HCT116 (cell line): ENCODE measurements at places on chromosomes 6 and 20. TPM values are rescaled to one million over a fixed set of nuclear protein-coding genes. Genes with fewer than 3 reads are reported as not detected.

- DNase-seq, result no peak
- H3K27me3 ChIP-seq, result no peaks in the 10 kb centered on the region
- H3K4me1 ChIP-seq, result no peaks in the 10 kb centered on the region
- H3K27ac ChIP-seq, result no peak overlapping the region
These were observed 12.9 kb downstream of the TSPYL1 start for GRCh38 chr6:116266803-116267202.

GRCh38 chr20:24460712-24461111 is 8.7 kb upstream of the SYNDIG1 start:
- peaks cover 30% of the 10 kb centered on the region for H3K27me3 ChIP-seq
- H3K4me3 ChIP-seq, result no peak overlapping the region
- no peaks in the 10 kb centered on the region for H3K36me3 ChIP-seq
- no peak for DNase-seq

GRCh38 chr6:157668713-157669112 is 154.3 kb upstream of the SNX9 start:
- DNase-seq, result no peak
- H3K27me3 ChIP-seq, result no peaks in the 10 kb centered on the region
- no peaks in the 10 kb centered on the region for H3K36me3 ChIP-seq
- H3K4me1 ChIP-seq, result no peaks in the 10 kb centered on the region

DNA sequence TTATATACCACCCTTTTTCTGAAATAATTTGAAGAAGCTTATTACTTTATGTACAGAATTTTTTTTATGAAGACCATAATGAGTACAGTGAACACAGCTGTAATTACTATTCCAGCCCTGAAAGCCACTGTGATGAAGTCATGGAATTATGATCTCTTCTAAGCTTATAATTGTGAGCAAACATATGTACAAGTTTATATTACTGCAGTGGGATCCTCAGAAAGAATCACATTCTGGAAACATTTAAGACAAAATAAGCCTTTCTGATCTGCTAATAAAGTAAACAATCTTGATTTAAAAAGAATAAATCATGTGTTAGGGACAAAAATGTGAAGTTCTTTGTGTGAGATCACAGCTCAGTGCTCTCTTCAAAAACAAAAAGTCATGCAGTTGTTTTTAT is 560.4 kb downstream of the CD109 start:
- no peak for DNase-seq
- H3K27ac ChIP-seq, result no peak overlapping the region
- H3K4me1 ChIP-seq, result no peaks in the 10 kb centered on the region
- no peaks in the 10 kb centered on the region for H3K27me3 ChIP-seq

- no peak overlapping the region for H3K27ac ChIP-seq
- peaks cover 9% of the 10 kb centered on the region; the same call in 1 of the 2 replicates for H3K4me1 ChIP-seq
These were observed 72.0 kb downstream of the SOX4 start for GRCh38 chr6:21665392-21666200.

- H3K4me1 ChIP-seq, result peaks cover 15% of the 10 kb centered on the region
- no peak overlapping the region for H3K27ac ChIP-seq
- DNase-seq, result peak; percentile 19
- H3K36me3 ChIP-seq, result no peaks in the 10 kb centered on the region
These were observed 713 bp upstream of the ELMO2 start for GRCh38 chr20:46406986-46407670.

DNA sequence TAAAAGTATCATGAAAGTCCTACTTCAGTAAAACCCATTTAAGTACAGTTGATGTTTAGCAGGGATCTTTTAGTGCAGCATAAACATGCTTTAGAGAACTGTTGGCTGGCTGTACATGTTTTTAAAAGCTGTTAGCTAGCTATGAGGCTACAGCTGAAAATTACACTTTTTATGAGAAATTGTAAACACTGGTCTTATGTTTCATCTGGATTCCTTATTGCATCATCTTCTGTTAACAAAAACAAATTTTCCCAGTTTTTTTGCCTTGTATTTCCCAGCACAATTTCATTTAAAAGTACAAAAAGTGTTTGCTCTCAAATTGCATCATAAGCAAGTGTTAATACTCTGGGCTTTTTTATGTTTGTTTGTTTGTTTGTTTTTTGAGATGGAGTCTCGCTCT is 18.3 kb upstream of the HLA-E start:
- no peaks in the 10 kb centered on the region for H3K27me3 ChIP-seq
- no peaks in the 10 kb centered on the region for H3K4me1 ChIP-seq
- no peak overlapping the region for H3K27ac ChIP-seq
- no peak overlapping the region for H3K4me3 ChIP-seq
- no peaks in the 10 kb centered on the region for H3K36me3 ChIP-seq
- DNase-seq, result no peak

DNA sequence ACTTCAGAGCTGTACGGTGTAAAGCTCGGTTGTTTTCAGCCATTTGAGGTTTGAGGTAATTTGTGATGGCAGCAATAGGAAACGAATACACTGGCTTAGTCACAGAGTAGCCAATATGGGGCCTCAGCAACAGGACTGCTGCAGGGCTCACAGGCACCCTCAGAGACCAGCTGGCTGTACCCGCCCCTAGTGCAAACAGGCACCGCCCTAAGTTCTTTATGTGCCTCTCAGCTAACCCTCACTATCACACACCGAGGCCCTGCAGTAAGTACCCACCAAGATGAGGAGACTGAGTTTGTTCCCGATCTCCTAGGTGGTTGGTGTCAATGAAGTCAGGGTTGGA is 11.2 kb upstream of the SERPINB9 start:
- H3K27ac ChIP-seq, result no peak overlapping the region
- no peak for DNase-seq
- no peaks in the 10 kb centered on the region for H3K27me3 ChIP-seq
- peaks cover 15% of the 10 kb centered on the region for H3K4me1 ChIP-seq
- no peaks in the 10 kb centered on the region for H3K36me3 ChIP-seq

- DNase-seq, result no peak
- H3K36me3 ChIP-seq, result no peaks in the 10 kb centered on the region
- H3K4me1 ChIP-seq, result no peaks in the 10 kb centered on the region
- H3K27ac ChIP-seq, result no peak overlapping the region
These were observed 36.7 kb downstream of the SYNDIG1 start for GRCh38 chr20:24506146-24506545.

DNA sequence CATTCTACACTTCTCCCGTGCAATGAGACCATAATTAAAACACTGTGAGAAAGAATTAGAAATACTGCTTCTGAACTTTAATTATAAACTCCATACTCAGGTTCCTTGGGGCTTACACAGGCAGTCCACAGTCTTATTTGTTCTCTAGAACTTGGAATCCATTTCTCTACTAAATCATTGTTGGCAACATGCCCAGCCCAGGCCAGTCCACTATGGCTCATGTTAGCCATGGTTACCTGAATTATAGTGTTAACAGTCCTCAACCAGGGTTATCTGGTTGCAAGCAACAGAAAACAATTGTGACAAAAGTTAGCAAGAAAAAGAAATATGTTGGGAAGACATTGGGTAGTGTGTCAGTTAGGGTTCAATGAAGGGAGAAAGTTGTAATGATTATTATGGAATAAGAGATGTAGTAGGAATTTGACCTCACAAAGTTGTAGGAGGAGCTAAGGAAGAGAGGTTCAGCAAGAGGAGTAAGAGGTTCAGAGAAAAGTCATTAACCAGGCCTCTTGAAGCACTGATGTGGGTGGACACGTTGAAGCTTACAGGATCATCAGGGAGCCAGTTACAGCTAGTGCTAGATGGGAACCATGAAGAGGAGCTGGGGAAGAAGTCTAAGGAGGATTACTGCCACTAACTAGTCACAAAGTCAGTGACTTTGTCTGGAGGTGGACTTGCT is 352.5 kb upstream of the PRND start:
- H3K27ac ChIP-seq, result no peak overlapping the region
- no peak for DNase-seq
- H3K27me3 ChIP-seq, result no peaks in the 10 kb centered on the region
- no peak overlapping the region for H3K4me3 ChIP-seq

DNA sequence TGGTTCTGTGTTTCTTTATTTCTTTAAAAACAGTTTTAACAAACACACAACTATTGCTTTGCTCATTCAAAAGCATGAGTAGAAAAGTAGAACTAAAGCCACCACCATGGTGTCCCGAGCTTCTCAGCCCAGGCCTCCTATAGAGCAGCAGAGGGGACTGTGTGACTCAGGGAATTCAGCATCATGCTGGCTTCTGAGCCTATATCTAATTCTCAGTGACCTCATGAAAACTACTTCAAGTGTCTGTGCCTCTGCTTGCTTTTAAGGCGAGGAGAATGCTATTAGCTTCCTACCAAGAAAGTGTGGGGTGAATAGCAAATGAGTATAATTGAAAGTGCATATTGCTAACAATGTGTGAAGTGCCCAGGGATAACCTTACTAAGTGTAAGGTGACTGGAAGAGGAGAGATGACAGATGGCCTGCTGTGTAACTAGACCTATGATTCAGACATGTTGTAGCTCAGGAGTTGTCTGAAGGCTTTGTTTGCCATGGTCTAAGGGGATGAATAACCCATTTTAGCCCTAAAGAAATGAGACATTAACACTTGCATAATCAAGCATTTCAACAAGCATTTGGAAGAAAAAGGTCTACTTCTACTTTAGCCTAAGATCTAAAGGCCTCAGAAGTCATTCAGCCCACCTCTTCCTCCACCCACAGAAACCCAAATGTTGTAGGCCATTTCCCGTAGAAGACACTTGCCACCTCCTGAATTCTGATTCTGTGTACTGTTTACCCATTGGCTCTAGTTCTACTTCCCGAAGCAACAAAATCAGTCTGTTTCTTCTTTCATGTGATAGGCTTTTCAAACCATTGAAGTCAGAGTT is 121.5 kb upstream of the ARG1 start:
- H3K27ac ChIP-seq, result no peak overlapping the region
- H3K27me3 ChIP-seq, result no peaks in the 10 kb centered on the region
- H3K4me1 ChIP-seq, result no peaks in the 10 kb centered on the region
- no peak overlapping the region for H3K4me3 ChIP-seq

Gene MRAP2
- 1.4 TPM for total RNA-seq

Gene HDGFL1
- total RNA-seq, result not detected

Gene PKIG
- total RNA-seq, result 20.1 TPM

Gene FAM209A
- 0.34 TPM for total RNA-seq

Gene AGPAT1
- total RNA-seq, result 55.6 TPM
